ENCODE measurements at places on chromosomes 7 and 10. TPM values are rescaled to one million over a fixed set of nuclear protein-coding genes. Genes with fewer than 3 reads are reported as not detected.
A peak's percentile ranks its signal among the peaks of the same experiment; 100 is the strongest.

SCART1 gene
- 12.6 TPM for total RNA-seq

NME8 gene
- 2.6 TPM for total RNA-seq

FAM241B gene
- total RNA-seq: 7.2 TPM

SUGCT gene
- total RNA-seq: 3.1 TPM

TMEM130 gene
- total RNA-seq: 0.63 TPM

GRCh38 chr7:143172354-143172753, 10.9 kb upstream of the TAS2R39 start:
- H3K4me1 ChIP-seq: peaks cover 5% of the 10 kb centered on the region
- H3K36me3 ChIP-seq: no peaks in the 10 kb centered on the region
- peak; percentile 84 for DNase-seq
- no peak overlapping the region for H3K27ac ChIP-seq
- H3K27me3 ChIP-seq: no peaks in the 10 kb centered on the region

DNA sequence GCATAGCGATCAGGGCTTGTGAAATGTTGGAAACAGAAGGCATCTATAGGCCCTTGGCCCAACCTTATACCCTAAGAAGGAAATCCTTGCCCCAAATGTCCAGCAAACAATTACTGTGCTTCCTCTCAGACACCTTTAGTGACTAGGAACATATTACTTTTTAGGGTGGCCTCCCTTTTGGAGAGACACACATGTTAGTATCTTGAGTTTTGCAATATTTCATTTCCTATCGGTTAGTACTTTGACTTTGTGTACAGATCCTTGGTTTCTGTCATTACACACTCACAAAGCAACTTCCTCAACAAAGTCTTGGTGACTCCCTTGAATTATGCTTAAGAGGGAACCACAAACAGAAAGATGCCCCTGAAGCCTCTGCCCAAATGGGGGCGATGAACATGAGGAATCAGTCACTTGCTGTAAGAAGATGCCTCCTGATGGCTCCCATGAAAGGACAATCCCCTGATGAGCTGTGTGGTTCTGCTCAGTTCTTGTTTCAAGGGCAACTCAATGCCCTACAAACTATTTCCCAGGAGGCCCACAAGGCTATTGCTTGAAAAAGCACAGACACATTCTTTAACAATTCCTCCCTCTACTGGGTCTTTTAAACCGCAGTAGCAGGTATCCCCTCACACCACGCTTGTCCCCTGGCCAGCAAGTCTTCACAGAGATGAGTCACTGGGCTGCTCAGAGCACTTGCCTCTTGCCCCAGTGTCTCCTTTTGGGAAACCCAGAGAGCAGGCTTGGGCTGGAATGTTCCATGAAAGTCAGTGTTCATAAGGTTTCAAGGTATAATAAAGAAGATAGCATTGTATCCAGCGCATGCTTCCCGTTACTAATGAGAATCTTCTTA, 196.2 kb downstream of the FANK1 start:
- no peaks in the 10 kb centered on the region for H3K27me3 ChIP-seq
- no peak for DNase-seq
- H3K36me3 ChIP-seq: no peaks in the 10 kb centered on the region
- H3K4me1 ChIP-seq: peaks cover 7% of the 10 kb centered on the region
- no peak overlapping the region for H3K27ac ChIP-seq
- H3K4me3 ChIP-seq: no peak overlapping the region

- no peaks in the 10 kb centered on the region for H3K27me3 ChIP-seq
- no peaks in the 10 kb centered on the region for H3K36me3 ChIP-seq
- H3K27ac ChIP-seq: no peak overlapping the region
- no peak overlapping the region for H3K4me3 ChIP-seq
- DNase-seq: no peak
Measured at GRCh38 chr10:84314275-84314674, 14.1 kb upstream of the CCSER2 start.

DNA sequence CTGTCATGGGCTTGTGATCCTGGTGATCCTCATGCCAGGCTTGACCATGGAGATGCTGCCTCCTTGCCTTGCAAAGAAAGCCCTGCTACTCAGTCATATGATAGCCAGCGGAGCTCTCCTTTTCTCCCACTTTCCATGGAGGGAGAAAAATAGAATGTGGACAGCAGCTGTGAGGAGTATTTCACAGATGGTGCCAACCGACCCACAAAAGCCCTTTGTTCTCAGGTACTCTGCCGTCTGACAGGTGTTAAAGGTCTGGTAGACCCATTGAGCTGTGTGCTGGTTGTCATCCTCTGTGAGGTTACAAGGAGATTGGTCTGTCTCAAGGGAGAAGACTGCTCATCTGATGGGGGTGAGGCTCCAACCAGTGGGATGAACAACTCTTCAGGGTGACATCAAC, 29.5 kb upstream of the COBL start:
- DNase-seq: no peak
- H3K4me1 ChIP-seq: no peaks in the 10 kb centered on the region

DNA sequence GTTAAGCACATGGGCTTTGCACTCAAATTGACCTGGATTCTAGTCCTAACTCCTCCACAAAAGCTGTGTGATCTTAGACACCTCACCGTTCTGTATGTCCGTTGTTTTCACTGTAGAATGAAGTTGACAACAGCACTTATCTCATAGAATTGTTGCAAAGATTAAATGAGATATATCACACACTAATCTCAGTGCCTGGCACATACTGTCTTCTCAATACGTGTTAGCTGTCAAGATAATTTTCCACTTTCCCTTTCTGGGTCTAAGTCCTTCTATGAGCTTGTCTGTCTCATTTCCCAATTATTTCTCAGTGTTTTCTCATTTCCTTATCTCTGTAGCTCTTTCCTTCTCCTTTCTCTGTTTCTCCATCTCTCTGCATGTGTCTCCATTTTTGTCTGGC, 296.6 kb downstream of the KCNMA1 start:
- no peaks in the 10 kb centered on the region for H3K36me3 ChIP-seq
- H3K4me1 ChIP-seq: peaks cover 3% of the 10 kb centered on the region

GRCh38 chr10:85891472-85891871, 475.1 kb downstream of the GRID1 start:
- no peak overlapping the region for H3K4me3 ChIP-seq
- DNase-seq: no peak
- H3K36me3 ChIP-seq: no peaks in the 10 kb centered on the region
- no peak overlapping the region for H3K27ac ChIP-seq
- no peaks in the 10 kb centered on the region for H3K4me1 ChIP-seq
- H3K27me3 ChIP-seq: no peaks in the 10 kb centered on the region

DNA sequence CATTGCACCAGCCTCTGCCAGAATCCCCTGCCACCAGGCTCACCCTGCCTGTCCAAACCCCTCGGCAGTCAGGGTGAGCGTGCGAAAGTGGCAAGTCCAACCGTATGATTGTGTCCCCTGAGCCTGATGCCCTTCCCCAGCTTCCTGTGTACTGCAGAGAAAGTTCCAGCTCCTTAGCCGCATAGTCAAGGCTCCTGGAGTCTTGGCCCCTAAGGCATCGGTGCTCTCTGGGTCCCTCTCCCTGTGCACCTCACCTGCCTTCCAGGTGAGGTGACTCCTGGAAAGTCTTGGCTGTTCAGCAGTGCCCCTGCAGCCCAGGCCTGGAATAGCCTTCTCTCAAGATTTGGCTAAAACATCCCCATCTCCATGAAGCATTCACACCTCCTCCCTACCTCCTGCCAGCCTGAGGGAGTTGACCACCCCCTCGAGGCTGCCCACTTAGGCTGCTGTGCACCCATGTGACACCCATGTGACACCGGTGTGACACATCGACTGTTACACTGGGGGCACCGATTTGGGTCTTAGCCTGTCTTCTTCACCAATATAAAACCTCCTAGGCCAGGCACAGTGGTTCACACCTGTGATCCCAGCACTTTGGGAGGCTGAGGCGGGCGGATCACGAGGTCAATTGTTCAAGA, 56.1 kb upstream of the ELN start:
- H3K27me3 ChIP-seq: no peaks in the 10 kb centered on the region
- H3K27ac ChIP-seq: no peak overlapping the region
- H3K36me3 ChIP-seq: no peaks in the 10 kb centered on the region
- H3K4me3 ChIP-seq: no peak overlapping the region
- DNase-seq: no peak

DNA sequence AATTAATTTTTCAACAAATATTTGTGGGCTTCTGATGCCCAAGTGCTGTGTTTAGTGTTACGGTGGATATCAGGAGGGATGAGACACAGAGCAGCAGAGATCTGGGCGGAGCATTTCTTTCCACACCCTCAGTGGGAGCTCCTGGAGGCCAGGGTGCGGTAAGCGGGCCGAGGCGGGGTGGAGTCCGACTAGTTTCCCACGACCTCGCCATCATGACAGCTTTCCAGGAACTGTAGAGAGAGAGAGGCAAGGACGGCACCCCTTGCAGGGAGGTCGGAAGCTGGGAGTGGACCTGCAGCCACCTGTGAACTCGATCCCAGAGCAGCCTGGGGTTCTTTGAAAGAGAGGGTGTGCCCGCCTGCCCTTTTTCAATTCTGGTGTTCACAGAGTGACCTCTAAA, 128.2 kb downstream of the ACTR3B start:
- DNase-seq: no peak
- no peaks in the 10 kb centered on the region for H3K4me1 ChIP-seq
- no peak overlapping the region for H3K4me3 ChIP-seq
- H3K27ac ChIP-seq: no peak overlapping the region

DNA sequence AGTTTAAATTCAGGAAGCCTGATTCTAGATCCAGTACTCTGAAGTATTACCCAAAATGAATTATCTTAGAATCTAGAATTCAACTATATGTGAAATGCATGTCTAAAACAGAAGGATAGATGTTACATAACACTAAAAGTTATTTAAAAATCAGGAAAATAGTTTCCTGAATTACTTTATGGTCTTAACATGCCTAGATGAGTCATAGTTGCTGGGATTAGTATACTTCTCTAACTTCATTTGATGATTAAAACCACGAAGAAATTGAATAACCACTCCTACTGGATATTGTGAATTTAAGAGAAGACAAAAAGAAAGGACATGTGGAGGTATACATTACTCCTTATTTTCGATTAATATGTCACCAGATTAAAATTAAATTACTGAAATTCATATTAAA, 65.5 kb downstream of the ATAD1 start:
- peaks cover 2% of the 10 kb centered on the region for H3K36me3 ChIP-seq
- no peak overlapping the region for H3K4me3 ChIP-seq
- no peaks in the 10 kb centered on the region for H3K4me1 ChIP-seq
- DNase-seq: no peak
- no peaks in the 10 kb centered on the region for H3K27me3 ChIP-seq

DNA sequence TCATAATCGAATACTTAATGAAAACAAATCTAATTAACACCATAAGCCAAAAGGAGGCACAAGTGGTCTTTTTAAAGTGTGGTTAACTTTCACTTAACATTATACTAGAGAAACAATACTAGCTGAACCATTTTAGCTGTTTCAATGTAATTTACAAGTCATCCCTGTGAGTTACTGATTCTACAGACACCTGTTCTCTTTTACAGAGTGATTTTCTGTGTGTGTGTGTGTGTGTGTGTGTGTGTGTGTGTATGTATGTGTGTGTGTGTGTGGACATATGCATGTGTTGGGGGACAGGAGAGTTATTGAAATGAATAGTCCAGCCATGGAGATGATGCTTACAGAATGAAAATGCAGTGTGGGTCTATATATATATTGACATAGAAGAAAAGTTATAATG, 200.2 kb downstream of the DNAJC1 start:
- H3K27me3 ChIP-seq: no peaks in the 10 kb centered on the region
- no peak overlapping the region for H3K4me3 ChIP-seq

DNA sequence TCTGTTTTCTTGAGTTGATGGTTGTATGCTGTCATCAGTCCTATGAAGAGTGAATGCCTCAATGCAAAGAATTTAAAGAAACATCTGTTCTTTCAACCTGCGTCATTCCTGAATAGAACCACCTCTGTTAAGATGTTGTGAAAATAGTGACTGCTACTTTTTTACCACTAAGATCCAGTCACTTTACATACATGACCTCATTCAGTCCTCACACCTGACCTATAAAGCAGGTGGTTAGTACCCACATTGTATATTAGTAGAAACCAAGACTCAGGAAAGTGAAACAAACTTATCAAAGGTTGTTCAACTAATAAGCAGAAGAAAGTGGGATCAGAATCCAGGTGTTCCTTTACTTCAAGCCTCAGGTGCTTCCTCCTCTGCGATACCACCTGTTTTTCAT, 64.8 kb downstream of the ITGB8 start:
- H3K4me1 ChIP-seq: no peaks in the 10 kb centered on the region
- H3K4me3 ChIP-seq: no peak overlapping the region
- H3K36me3 ChIP-seq: no peaks in the 10 kb centered on the region
- DNase-seq: no peak

DNA sequence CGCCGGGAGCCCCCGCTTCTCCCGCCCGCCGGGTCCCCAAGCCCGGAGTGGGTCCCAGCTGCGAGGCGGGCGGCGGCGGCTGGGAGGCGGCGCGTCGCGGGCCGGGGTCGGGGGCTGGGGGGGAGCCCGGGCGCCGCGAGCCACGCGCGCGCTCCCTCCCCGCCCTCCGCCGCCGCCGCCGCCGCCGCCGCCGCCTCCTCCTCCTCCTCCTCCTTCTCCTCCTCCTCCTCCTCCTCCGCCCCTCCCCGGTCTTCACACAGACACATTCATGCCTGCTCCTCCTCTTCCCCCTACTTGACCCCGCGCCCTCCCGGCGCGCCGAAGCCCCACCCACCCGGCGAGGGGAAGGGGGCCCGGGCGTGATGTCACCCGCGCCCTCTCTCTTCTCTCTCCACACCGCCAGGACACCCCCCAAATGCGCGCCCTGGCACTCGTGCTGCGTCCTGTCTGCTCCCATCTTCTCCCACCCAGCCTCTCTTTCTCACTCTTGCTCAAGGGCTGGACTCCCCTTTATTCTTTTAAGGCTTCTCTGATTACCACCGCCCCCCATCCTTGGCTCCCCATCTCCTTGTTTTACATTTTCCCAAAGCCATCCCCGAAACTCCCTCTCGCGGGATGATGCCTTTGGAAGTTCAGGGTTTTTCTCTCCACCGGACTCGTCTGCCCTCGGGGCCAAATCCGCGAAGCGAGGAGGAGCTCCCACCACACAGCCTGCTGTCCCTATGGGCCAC, 967 bp upstream of the GLI3 start:
- peak; percentile 78 for DNase-seq
- H3K4me3 ChIP-seq: peak overlapping the region; percentile 86
- H3K27ac ChIP-seq: peak overlapping the region; percentile 93
- peaks cover 7% of the 10 kb centered on the region for H3K4me1 ChIP-seq
- H3K36me3 ChIP-seq: no peaks in the 10 kb centered on the region
- H3K27me3 ChIP-seq: no peaks in the 10 kb centered on the region
